ENCODE measurements at places on chromosomes 11 and 22.

DNA sequence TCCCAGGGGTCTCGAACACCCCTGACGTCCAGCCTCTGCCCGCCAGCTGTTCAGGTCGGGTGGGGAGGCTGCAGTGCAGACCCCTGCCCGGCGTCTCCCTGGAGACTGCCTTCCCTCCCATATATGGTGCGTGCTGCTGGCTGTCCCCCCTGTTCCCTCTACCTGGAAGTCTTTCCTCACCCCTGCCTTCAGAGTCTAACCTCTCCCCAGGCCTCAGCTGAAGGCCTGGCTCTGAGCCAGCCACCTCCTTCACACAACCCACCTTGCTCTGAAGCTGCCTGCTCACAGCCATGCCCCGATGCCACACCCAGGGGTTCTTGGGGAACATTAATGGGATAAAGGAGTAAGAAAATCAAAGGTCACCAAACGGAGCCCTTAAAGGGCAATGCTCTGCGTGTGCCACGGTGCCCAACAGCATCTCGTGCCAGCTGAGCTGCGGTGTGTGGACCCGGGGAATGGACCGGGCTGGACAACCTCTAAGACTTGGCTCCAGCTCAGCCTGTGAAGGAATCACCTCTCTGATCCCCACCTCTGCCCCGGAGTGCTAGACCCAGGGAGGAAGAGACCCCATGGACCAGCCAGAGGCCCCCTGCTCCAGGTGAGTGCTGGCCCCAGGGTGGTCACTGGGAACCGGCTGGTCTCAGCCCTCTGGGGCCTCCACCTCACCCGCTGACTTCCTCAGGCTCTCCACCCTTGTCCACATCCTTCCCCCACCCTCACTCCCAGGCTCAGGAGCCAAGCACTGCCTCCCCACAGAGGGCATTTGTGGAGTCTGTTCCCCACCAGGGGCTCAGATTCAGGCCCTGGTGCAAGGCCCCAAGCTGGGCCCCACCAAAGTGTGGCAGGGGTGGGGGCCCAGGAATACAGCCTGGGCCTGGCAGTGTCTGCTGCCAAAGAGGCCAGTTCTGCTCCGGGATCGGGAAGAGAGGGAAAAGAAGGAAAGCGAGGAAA is at the start of gene NLRP6:
Gene NLRP6, plus strand, starts transcription at position 407 of the 951 bp plus-strand sequence. Its CDS starts 163 bp downstream, at position 570.
- DNase-seq = no peak

- no peak for DNase-seq
Observed at GRCh38 chr11:72321381-72321996, 77.5 kb upstream of the PHOX2A start.

DNA sequence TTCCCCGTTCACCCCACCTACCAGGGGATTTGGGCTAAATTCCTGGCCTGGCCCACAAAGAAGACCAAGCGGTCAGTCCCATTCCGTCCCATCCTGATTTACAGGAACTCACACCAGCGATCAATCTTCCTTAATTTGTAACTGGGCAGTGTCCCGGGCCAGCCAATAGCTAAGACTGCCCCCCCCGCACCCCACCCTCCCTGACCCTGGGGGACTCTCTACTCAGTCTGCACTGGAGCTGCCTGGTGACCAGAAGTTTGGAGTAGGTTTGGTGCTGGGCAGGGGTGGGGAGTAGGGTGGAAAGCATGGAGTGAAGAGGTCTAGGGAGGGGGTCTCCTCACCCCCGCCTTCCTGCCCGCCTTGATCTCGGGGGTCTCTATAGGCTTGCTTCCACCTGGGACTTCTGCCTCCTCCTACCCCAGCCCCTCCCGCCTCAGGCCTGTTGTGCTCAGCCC is at the start of gene SERPING1:
Gene SERPING1, plus strand, starts transcription at position 225 of the 455 bp plus-strand sequence. CDS start 586 bp downstream, outside the sequence.
- no peak for DNase-seq

DNA sequence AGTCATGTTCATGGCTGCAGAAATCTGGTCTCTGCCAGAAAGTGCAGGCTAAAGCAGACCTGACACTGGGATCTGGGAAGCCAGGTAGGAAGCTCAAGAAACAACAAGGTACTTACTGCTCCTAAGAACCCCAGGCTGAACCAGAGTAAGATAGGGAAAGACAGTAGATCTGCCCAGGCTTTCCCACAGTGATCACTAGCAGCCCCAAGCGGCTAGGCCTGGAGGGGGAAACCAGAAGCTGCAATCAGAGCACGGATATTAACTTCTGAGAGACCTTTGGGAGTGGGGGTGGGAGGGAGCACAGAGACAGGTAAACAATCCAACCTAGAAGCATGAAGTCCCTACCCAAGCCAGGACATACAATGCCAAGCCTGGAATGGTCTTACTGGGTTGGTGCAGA is 135.2 kb upstream of the C11orf58 start:
- no peak for DNase-seq

- no peak for DNase-seq
Observed at GRCh38 chr11:72618803-72619202, 55.4 kb downstream of the PDE2A start.

GRCh38 chr22:48888466-48889208 is 939.0 kb downstream of the BRD1 start:
- no peak for DNase-seq

- no peak for DNase-seq
Observed at GRCh38 chr11:69263736-69264052, 30.3 kb upstream of the MYEOV start.

DNA sequence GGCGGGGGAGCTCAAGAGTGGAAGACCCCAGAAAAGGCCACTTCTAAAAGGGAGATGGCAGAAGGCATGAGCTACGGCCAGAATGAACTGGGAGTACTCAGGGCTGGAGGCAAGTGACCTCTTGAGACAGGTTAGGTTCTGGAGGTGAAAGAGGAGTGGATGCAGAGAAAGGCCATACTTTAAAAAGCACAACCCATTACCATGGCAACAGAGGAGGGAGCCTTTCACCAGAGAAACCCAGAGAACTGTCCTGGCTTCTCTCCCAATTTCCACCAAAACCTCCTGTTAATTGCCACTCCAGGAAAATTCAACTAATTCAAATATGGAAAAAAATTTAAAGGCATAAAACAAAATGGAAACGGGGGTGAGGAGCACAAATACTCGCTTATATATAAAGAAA is 15.8 kb downstream of the A4GALT start:
- DNase-seq = no peak

DNA sequence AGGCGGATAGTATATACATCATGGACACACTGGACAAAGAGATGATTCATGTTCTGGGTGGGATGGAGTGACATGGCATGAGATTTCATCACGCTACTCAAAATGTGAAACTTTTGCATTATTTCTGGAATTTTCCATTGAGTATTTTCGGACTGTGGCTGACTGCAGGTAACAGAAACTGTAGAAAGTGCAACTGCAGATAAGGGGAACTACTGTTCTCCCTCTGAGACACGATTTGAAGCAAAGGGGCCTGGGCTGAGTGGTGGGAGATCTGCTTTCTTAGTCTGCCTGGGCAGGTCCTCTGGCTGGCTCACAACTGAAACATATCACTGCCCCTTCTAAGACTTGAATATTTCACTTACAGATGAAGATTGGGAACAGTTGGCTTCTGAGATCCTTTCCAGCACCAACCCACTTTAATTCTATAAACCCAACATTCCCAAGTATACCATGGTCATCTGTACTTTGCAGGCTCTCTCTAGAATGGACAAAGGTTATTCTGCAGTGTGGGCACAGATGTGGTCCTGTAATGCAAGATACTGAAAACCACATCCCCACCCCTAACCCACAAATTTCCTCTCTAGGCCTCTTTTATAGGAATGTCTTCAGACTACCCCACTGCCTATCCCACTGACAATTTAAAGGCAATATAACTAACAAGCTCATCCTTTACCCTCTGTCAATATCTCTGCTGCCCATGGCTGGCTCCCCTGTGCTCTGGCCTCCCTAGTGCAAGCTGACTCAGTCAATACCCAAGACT is 121.1 kb downstream of the KCNC1 start:
- DNase-seq = no peak

DNA sequence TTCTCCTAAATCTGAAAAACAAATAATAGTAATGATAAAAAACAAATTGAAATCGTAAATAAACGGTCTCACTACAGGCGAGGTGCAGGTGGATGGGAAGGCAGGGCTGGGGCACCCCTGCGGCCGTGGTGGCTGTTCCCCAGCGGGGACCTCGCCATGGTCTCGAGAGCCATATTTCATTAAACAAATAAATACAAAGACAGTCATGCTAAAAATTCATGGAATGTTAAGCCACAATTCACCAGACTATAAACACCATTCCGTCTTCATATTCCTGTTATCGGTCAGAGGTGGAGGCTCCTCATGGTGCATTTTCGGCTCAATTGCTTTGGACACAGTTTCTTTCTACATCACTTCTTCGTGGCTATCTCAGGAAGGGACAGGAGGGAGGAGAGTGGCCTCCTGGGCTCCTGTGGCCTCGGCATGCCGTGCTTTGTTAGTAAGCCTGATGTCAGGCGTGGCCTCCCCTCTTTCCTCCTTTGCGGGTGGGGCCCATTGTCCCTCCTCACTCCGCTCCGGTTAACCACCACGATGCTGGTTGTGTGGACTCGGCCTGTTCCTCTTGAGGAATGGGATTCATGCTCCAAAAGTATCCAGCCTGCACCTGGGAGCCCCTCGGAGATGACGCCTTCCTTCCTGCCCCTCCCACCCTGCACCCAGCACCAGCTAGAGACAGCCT is 16.1 kb upstream of the BRSK2 start:
- DNase-seq = no peak

DNA sequence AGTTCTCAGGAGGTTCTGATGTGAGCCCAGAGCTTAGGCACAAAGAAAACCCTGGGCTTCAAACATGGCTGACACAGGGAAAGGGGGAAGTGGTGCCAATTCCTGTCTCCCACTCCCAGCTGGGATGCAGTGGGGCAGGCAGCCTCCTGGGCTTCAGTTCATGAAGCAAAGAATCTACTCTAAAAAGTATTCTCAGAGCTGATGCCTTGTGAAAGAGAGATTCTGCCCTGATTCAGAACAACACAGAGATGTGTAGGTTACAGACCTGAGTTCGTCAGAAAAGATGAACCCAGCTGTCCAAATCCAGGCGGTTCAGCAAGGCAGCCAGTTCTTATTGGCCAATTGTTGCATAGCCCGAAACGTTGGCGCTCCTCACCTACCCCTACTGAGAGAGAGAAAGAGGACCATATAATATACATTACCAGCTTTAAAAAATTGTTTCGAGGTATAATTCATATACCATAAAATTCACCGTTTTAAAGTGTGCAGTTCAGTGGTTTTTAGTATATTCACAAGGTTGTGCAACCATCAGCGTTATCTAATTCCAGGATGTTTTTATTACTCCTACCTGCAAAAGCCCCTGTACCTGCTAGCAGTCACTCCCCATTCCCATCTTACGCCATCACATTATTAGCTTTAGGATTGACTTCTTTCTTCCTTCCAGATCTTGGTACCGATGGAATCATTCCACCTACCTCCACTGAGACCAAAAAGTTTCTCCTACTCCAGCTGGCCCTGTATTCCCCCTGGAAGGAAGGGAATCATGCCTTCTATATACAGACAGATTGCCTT is 7.2 kb upstream of the TLCD5 start:
- no peak for DNase-seq

GRCh38 chr11:115219376-115219775 is 284.8 kb downstream of the CADM1 start:
- DNase-seq = no peak

DNA sequence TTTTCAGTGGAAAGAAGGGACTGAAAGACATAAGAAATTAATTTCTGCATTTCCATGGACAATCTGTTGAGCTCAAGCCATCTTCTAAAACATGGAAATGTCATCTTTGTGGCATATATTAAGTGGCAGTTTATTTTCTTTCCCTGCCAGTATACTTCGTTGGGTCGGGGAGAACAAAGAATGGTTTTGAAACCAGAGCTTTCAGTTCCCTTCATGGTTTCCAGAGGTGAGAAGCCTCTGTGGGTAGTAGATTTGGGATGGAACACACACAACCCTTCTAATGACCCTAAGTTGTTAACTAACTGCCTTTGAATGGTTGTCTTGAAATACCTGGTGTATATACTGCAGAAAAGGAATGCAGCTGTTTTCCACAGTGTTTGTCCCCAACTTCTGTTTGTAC is 17.6 kb upstream of the GAS2L1 start:
- no peak for DNase-seq

DNA sequence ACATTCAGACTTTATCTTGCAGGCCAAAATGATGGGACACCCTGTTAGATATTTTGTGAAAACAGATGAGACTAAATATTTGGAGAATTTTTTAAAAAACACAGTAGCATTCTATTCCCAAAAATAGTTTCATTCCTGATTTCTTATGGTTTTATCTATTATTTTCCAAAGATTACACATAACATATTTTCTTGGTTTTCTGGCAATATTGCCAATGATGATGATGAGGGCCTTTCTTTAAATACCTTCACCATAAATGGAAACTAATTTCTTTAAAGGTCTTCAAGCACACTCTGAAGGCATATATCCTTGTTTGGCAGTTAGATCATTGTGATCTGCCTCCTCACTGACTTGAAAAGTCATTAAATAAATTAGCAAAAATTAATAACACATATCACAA is 522.3 kb upstream of the LUZP2 start:
- no peak for DNase-seq

DNA sequence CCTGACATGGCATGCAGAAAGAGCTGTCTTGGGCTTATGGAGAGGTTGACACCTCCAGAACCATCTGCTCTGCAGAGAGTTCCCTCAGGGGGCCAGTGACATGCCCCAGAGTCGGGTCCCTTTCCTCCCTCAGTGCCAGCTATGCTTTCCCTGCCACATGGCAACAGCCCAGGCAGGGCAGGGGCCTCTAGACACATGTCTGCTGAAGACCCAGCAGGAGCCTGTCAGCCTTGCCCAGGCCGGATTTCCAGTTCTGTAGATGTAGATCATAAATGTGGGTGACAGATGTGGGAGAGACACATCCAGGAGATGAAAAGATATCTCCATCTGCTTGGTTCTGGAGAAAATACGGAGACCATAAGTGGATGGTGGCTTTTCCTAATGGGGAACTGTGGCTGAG is 25.5 kb downstream of the NAV2 start:
- no peak for DNase-seq

GRCh38 chr22:37777122-37777687 is 30.5 kb upstream of the GCAT start:
- DNase-seq = no peak

- DNase-seq = no peak
Observed at GRCh38 chr11:62439785-62440602, 21.2 kb downstream of the SCGB1A1 start.

- DNase-seq = no peak
Observed at GRCh38 chr11:12409621-12410005, 32.2 kb downstream of the PARVA start.

- no peak for DNase-seq
Observed at GRCh38 chr11:78291503-78292108, 102.9 kb downstream of the USP35 start.

DNA sequence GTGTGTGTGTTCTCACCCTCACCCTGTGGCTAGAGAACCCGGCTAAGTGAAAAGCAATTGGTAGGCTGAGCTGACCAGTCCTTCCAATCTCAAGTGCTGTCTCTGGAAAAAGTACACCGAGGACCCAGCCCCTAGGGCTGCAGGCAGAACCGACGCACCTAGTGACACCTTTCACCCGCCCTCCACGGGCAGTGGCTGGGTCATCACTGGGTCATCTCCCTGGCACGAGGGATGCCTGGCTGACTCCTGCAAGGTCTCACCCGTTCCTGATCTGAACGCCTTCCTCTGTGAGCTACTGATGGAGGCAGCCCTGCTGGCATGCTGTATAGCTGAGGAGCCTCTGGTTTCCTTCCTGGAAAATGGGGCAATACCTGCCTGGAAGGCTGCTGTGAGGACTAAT is 311.5 kb downstream of the NTM start:
- DNase-seq = no peak

All from C1 segment of cervical spinal cord (tissue), 14 donors.